Right ventricle myocardium superior (tissue), 1 donor: ENCODE measurements at places on chromosomes 16 and 17.
A peak's percentile ranks its signal among the peaks of the same experiment; 100 is the strongest.

- DNase-seq: no peak
These were observed 3.6 kb downstream of the CRAMP1 start for GRCh38 chr16:1615761-1616160.

GRCh38 chr16:66553223-66553622 is 847 bp downstream of the CKLF start:
- DNase-seq: no peak

GRCh38 chr16:85524630-85525419 is 88.3 kb upstream of the GSE1 start:
- DNase-seq: peak; percentile 78

DNA sequence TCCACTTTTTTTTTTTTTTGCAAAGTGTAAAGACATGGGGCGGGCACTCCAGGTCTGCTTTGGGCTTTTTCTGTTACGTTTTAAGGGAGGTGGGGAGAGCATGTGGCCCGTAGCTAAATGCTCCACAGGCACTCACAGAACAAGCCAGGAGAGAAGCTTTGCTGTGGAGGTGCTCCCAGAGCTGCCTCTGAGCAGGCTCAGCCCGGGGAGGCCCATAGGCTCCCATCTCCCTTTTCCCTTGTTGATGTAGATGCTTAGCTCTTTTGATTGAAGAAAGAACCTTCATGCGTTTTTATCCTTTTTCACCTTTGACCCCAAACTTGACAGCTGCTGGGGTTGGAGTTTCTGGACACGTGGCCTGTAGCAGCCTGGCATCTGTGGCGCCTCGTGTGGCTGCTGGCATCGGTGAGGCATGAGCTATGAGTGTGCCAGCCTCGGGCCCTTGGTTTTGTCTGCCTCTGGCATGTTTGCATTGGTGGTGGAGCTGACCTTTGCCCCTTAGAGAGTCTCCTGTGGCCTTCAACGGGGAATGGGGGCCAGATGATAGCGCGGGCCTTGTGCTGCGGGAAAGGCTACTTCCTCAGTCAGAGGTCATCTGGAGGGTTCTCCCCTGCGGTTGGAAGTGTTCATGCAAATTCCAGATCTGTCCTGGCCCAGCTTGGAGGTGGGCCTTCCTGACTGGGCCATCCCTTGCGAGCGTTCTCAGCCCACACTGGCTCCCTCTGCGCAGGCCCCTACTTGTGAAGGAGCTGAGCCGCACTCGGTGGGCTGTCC is 20.0 kb upstream of the IL17C start:
- no peak for DNase-seq

- DNase-seq: peak; percentile 15
These were observed 10.7 kb downstream of the SCGB1C2 start for GRCh38 chr17:147796-148740.

- no peak for DNase-seq
These were observed 84.4 kb upstream of the NUDT7 start for GRCh38 chr16:77637940-77638339.

- no peak for DNase-seq
These were observed 38.0 kb upstream of the NOL11 start for GRCh38 chr17:67679721-67680120.

DNA sequence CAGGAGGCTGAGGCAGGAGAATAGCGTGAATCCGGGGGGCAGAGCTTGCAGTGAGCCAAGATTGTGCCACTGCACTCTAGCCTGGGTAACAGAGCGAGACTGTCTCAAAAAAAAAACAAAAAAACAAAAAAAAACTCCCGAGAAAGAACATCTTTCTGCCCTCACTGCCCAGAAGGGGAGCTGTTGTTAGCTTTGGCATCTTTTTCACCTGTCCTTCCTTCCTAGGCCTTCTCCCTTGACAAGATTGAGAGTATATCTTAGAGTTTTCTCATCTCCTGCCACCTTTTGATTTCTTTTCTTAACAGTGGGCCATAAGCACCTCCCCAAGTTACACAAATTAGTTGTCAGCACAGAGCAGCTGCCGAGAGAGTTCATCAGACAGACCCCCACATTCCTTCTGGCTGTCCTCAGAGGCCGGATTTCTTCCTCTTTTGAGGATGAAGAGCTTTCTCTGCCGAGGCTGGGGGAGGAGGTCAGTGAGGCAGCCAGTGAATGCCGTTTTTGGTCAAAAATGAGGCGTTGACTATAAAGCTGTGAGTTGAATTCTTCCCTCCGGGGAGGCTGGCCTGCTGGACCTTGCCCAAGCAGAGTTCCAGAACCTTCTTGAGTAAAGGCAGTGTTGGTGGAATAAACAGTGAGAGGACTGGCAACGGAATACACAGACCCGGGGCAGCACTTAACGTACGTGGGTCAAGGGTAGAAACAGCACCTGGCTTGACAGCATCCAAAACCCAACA is 127.0 kb downstream of the ABCC6 start:
- peak; percentile 54 for DNase-seq

- DNase-seq: no peak
These were observed 8.7 kb downstream of the SMURF2 start for GRCh38 chr17:64653325-64653984.

DNA sequence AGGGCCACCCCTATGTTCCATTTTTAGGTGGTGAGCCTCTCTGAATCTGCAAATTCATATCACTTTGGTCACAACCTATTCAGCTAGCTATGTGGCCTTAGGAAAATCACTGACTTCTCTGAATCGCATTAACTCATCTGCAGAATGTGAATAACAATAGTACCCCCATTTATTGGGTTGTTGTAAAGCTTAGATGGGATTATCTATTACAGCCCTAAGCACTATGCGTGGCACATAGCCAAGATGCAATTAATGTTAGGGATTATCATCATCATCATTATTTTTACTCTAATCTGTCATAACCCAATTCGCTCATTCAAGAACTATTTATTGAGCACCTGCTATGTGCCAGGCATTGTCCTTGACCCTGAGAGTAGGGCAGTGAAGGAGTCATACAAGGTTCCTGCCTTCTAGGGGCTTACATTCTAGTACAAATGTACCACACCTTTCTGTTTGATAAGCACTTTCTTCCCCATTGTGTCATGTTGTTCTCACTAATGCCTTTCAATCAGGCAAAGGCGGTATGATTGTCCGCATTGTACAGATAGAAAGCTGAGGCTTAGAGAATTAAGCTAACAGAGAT is 38.5 kb downstream of the CHD9 start:
- DNase-seq: no peak

- peak; percentile 94 for DNase-seq
These were observed 14.0 kb downstream of the UBALD2 start for GRCh38 chr17:76278952-76279741.

GRCh38 chr17:55172612-55173011 is 92.1 kb upstream of the HLF start:
- no peak for DNase-seq

DNA sequence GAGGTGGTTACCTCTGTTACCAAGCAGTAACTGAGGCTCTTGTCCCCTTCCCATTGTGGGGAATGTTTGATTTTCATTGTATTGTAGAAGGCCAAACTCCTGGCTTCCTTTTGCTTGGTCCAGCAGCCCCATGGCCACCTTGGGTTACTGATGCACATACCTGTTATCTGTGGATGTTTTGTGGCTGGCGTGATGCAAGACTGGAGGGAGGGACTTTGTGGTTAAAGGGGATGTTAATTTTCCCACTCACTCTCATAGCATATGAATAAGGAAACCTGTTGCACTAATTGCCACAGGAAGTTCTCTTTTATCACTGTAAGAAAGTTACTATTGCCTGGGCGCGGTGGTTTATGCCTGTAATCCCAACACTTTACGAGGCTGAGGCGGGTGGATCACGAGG is 168.6 kb upstream of the HS3ST4 start:
- no peak for DNase-seq

DNA sequence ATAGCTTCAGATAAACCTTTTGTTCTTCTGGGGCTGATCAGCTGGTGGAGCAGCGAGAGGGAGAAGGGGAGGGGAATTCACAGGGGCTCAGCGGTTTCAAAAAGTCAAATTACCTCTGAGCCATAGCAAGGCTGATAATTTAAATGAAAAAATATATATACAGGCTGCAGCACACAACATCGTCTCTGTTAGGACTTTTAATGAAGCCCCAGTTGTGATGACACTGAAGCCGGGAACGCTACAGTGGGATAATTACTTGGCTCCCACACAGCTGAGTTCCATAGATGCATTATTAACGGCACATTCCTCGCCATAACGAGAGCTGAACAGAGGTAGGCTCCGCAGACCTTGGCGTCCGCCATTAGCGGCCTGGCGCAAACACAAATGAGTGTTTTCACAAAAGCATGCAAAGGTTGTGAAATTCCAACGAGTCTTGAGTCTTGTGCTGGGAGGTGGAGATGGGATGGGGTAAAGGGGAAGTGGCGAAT is 216.0 kb downstream of the C16orf78 start:
- DNase-seq: no peak
